ENCODE measurements at places on chromosomes 3 and 15.

DNA sequence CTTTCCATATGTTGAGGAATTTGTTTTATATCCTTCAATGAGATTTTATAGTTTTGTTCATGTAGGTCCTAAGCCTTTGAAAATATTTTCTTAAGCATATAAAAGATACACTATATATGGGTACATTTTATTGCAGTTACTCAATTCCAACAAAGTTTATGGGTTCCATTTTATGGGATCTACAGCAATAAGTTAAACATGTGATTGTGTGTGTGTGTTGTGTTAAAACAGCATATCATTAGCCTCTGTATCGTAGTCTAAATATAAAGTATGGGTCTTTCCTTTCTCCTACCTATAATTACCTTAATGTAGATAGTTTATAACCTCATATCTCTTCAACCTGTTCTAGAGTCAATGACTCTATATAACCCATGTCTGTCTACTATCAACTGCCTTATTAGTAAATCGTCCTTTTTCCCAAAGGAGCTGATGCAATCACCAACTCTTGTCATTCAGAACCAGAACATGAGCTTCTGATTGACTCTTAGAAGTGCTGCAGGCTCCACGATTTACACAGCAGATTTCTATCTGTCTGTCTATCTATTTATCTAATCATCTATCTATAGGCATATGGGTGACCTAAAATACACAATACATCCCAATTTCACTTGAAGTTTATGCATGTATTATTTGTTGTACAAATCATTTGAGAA, 512.6 kb upstream of the CBLB start:
- no peak for DNase-seq

GRCh38 chr3:20012164-20012563, at the start of gene PP2D1:
Gene PP2D1 (minus strand): TSS chr3:20012264. CDS start chr3:20012072, 192 bp downstream.
- no peak for DNase-seq

- no peak for DNase-seq
Measured at GRCh38 chr3:76661527-76662250, 378.2 kb upstream of the ROBO2 start.

GRCh38 chr3:98556164-98557130, 24.7 kb downstream of the GPR15 start:
- no peak for DNase-seq

GRCh38 chr3:51622868-51623267, 48.2 kb upstream of the TEX264 start:
- no peak for DNase-seq

- DNase-seq: no peak
Measured at GRCh38 chr15:61030451-61030850, 198.7 kb downstream of the RORA start.

- DNase-seq: no peak
Measured at GRCh38 chr3:72839057-72839456, 9.2 kb downstream of the SHQ1 start.

GRCh38 chr3:187263270-187263669, 28.3 kb downstream of the MASP1 start:
- DNase-seq: no peak

DNA sequence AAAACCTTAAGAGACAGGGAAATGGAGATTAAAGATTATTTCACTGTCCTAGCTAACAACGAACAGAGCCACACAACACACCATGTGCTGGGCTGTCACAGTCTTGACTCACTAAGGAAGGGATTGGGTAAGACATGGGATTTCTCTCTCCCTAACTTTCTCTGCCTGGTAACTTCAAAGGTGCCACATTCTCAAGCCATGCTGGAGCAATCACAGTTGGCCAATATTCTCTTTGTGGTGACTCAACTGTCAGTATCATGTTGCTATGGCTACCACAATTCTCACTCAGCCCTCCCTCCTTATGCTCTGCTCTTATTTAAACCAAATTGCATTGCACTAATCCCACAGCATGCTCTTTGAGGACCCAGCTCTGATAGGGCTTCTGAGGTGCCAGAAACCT, 74.0 kb downstream of the OXNAD1 start:
- DNase-seq: no peak

- DNase-seq: no peak
Measured at GRCh38 chr3:45123581-45124269, 22.5 kb downstream of the CDCP1 start.

GRCh38 chr15:69855258-69856000, 242.3 kb downstream of the TLE3 start:
- no peak for DNase-seq

DNA sequence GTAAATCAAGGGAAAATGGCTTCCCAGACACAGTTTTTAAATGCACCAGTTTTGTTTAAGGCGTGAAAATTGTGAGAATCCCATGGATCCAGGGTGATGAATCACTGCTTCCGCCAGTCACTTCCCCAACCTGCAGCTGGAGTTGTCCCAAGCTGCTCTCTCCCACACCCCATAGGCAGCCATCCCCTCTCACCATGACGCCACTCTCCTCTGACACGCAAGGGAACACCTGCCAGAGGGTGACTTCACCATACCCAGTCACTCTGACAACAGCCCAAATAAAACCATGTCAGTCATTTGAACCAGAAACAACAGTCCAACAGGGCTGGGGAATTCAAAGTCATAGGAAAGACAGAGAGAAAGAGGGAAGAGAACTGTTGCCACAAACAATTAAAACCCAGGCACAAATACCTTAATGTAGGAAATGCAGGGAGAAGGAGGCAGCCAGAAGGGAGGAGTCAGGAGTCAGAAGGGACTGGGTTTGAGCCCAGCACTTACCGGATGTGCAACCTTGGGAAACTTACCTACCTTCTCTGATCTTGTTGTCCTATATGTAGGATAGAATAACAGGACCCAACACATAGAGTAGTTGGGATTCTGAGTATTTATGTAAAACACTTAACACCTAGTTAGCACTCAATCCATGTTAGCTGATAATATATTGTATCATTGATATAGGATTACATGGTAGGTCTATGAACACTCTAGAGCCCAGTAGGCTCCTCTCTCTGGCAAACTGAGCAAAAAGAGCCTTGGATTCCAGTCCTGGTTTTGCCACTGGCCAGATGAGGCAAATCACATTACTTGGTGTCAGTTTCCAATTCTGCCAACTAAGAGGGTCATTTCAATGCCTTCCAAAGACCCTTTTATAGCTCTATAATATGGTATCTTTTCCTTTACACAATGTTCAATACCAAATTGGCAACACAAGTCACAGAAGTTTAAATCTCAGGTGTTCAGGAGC, 326.3 kb upstream of the ICE2 start:
- peak; percentile 88 for DNase-seq

DNA sequence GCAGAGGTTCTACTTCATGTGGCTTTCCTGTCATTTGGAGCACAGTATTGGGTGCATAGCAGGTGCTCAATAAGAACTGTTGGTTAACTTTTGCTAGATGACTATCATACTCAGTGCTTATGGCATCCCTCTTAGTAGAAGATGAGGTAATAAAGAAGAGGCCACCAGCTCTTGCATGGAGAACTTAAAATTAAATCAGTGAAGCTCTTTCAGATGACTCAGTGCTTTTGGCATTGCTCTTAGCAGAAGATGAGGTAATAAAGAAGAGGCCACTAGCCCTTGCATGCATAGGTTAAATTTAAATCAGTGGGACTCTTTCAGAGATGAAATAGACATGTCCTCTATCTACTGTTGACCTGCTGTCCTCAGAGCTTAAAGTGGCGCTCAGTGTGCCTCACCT, 109.4 kb upstream of the FGF7 start:
- DNase-seq: no peak

GRCh38 chr3:128794067-128794768, 68.2 kb downstream of the RAB7A start:
- DNase-seq: no peak

DNA sequence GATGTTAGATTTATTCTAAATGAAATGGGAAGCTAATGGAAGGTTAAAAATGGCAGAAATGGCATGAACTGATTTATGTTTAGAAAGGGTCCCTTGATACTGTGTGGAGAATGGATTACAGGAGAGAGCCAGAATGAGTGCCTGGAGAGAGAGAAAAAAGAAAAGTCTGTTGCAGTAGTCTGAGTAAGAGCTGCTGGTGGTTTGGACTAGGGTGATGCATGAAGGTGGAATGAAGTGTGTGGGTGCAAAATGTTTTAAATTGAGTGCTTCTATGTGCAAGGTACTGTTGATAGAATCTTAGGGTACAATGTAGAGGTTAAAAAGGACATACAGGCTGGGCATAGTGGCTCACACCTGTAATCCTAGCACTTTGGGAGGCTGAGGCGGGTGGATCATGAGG, 11.4 kb upstream of the MGA start:
- no peak for DNase-seq

GRCh38 chr3:16601537-16602005, 3.7 kb downstream of the DAZL start:
- no peak for DNase-seq

- no peak for DNase-seq
Measured at GRCh38 chr3:126370055-126370454, 12.8 kb upstream of the KLF15 start.

GRCh38 chr3:192284443-192285072, 442.8 kb downstream of the FGF12 start:
- DNase-seq: no peak

DNA sequence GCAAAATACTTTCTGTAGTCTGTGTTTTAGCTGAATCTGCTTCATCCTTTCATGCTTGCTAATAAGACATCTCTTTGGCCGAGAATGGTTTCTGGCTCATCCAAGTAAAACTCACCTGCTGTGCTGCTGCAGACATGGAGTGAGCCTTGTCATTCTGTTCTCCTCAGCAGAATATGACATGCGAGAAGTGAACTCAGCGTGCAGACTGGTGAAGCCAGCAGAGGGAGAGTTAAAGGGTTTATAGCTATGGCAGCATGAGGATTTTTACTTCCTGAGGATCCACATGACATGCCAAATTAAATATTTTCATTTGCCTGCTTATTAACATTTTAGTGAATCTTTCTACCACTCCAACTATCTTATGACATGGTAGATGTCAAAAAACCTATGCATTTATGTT, 658.4 kb upstream of the NECTIN3 start:
- no peak for DNase-seq

DNA sequence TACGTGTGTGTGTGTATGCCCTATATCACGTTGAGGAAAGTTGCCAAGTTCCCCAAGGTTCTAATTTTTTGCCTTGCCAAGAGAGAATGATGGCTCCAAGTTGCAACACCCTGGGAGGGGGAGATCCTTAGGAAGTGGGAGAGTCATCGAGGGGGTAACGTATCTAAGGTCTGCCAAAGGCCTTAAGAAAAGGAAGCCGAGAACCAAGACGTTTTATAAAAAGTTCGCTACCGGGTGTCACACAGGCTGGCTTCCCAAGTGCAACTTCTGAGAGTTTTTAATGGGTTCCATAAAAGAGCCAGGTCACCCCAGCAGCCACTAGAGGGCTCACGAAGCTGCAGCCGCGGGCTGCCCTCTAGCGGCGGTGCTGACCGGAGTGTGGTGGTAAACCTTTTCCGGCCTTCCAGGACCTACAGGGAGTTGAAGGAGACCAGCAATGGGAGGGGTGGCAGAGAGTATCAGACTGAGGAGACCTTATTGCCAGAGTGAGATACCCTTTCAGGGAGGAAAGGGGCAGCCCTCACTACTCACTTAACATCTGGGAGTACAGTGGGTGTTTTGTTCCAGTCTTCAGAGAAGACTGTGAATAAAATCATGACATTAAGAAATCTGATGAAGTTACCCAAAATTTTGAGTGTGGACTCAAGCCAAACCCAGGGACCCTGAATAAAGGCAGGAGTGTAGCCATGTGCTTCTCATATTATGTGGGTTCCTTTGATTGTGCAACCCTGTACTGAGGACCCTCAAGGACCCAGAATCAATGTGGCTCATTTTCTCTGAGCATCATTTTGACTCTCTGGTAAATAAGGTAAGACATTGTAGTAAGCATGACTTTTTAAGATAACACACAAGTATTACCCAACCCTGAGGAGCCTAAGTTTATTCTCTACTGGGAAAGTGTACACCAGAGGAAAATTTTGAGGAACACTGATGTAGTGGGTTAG, 2.5 kb upstream of the RFX7 start:
- peak; percentile 79 for DNase-seq

- DNase-seq: no peak
Measured at GRCh38 chr3:38190481-38190881, 25.1 kb downstream of the OXSR1 start.

- DNase-seq: peak; percentile 13
Measured at GRCh38 chr3:139675327-139675726, 2.4 kb downstream of the NMNAT3 start.

- no peak for DNase-seq
Measured at GRCh38 chr15:45720183-45720582, 85.4 kb downstream of the SQOR start.

- no peak for DNase-seq
Measured at GRCh38 chr3:37590328-37591079, 271.2 kb upstream of the CTDSPL start.

DNA sequence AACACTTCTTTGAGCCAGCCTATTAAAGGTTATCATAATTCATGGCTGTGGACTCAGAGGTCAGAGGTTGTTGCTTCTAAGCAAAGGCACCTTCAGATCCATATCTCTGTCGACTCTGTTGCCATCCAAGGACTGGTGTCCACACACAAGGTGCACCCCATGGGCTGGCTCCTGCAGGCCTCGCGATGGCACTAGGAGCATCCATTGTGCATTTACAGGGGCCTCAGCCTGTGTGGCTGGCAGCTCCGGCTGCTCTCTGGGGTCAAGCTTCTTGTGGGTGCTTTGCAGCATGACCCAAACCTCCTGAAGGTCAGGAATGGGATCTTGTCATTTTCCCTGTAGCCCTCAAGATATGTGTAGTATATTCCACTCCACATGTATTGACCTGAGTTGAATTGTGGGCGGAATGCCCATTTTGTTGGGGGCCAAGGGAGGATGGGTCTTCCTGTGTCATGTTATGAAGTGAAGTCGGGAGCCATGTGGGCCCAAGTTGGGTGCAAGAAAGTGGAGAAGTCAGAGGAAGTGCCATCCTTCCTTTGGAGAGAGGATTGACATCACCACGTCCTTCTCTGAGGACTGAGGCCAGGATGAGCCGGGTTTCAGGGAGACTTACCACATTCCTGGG, 43.9 kb downstream of the CHDH start:
- no peak for DNase-seq

GRCh38 chr3:36905545-36905944, 39.3 kb downstream of the TRANK1 start:
- no peak for DNase-seq

DNA sequence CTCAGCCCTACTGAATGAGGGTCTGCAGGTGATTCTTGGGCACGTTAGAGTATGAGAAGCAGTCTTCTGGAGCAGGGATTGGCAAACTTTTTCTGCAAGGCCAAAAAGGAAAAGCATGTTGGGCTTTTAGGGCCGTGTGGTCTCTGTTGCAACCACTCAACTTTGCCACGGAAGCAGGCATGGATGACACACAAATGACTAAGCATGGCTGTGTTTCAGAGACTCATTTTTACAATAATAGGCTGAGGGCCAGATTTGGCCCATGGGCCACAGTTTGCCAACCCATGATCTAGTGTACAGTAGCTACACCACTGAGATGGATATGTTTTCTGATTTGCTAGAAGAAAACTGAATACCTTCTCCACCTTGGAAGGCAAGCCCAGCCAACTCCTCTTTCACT, 66.1 kb upstream of the PRICKLE2 start:
- DNase-seq: no peak

GRCh38 chr3:193347521-193348501, 30.7 kb downstream of the ATP13A5 start:
- peak; percentile 15 for DNase-seq

Data from NCI-H146 (cell line).